ENCODE measurements at places on chromosomes 4 and X.

DNA sequence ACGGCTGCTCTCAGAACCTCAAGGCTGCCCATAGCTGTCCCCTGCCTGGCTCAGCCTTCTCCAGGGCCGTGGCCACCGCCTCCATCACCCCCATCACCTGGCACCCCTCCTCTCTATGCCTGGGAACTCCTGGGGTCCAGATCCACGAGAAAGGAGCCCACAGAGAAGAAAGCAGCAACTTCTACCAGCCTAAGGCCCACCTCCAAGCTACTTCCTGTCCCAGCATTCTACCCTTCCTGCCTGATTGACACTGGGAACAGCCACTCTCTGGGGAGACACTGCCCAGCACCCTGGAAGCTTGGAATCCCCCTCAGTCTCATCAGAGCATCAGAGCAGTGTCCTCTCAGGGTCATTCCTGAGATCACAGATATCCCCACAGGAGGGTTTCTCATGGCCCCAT, 36.9 kb upstream of the PROM1 start:
- DNase-seq = peak; percentile 5

DNA sequence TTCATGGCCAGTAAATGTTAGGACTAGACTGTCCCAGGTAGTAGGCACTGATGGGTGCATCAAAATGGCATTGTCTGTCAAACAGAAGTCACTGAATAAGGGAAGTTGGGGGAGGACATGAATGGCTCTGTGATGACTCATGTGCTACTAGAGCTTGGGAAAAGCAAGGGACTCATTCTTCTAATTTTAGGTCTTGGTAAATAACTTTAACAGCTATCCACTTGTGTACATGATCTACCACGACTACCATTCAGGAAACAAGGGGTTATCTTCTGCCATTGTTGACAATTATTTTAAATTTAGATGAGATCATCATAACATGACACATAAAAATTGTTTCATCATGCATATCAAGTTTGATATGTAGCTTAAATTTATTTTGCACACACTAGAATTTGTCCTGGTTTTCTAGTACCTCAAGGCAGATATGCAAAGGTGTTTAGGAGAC, 6.3 kb downstream of the AREG start:
- DNase-seq = no peak

DNA sequence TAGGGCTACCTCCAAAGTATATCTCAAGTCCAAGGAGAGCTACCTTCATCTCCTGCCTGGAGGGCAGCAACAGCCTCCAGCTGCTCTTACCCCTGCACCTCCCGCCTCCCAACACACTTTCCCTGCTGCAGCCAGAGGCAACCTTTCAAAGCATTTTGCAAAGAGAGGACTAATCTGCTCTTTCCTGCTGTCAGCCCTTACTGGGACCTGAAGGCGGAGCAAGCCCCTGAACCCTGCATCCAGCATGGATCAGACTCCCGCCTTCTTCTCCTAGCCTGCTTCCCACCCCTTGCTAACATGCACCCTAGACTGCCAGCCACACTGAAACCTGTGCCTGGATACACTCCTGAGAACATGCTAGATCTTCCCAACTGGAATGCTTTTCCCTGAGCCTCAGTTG, 37.7 kb upstream of the VMA21 start:
- DNase-seq = no peak

GRCh38 chrX:39850630-39851152, 247.1 kb downstream of the BCOR start:
- DNase-seq = no peak

DNA sequence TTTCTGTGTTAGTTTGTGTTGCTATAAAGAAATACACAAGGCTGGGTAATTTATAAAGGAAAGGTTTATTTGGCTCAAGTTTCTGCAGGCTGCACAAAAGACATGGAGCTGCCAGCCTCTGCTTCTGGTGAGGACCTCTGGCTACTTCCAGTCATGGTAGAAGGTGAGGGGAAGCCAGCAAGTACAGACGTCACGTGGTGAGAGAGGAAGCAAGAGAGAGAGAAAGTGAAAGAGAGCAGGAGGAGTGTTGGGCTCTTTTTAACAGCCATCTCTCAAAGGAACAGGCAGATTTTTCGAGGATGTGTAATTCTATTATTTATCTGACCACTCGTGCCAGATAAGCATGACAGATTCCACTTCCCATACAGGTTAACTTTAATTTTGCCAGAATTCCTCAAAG, 1199.1 kb downstream of the ADGRL3 start:
- no peak for DNase-seq

DNA sequence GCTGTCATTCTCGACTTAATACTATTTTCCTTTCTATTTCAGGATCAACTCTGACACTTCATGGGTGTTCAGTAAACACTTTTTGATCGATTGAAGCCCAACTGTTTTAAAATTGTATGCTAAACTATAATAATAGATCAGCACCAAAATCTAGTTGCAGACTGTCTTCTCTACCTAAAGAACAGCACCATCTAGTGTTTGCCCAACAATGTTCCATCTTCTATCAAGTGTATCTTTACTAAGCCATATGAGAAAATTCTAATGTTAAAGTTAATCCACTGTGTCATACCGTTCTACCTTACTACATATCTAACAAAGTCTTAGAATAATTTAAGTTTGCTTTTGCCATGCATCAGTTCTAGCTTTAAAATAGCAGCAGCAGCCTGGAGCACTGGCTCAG, 113.0 kb upstream of the PRDX4 start:
- DNase-seq = no peak

- DNase-seq = no peak
Measured at GRCh38 chr4:18405054-18405453, 383.5 kb upstream of the LCORL start.

- no peak for DNase-seq
Measured at GRCh38 chr4:6929812-6930464, 20.3 kb downstream of the TBC1D14 start.

DNA sequence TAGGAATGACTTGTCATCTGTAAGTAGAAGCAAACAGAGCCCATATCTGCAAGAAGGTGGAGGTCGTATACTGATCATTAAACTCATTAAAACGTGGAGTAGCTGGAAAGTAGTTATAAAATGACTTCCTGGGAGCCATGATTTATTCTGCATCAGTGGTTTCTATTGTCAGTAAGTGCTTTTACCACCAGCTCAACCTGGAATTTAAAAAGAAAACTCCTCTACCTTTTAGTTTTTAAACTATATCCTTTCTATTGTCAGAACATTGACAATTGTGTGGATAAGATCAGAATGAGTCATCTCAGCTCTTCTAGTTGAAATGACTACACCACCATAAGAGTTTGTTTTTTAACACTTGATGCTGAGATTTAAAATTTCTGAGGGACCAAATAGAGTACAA, 651.2 kb upstream of the GALNT7 start:
- DNase-seq = no peak

DNA sequence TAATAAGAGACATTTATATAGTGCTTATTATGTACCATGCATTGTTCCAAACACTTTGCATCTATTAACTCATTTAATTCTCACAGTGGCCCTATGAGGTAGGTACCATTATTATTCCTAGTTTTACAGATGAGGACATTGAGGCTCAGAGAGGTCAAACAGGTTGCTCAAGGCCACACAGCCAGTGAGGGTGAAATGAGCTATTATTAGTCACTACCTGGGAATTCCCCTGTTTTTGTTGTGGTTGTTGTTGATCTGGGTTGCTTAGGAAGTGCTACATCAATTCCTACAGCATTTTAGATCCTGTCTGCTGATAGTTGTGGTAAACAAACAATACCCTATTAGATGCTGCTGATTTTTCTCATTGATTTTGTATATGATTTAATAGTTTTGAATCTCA, 41.2 kb downstream of the APLN start:
- no peak for DNase-seq

DNA sequence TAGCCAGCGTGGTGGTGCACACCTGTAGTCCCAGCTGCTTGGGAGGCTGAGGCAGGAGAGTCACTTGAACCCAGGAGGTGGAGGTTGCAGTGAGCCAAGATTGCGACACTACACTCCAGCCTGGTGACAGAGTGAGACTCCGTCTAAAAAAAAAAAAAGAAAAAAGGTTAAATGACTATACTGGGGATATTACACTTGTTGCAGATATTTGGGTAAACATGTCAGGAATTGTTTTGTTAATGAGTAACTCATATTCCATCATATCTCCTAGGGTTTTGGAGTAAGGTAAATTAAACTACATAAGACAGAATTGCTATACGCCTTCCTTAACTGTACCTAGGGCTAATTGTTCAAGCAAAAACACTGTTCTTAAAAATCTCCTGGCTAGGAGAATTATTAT, 291.4 kb upstream of the IGFBP7 start:
- DNase-seq = no peak

DNA sequence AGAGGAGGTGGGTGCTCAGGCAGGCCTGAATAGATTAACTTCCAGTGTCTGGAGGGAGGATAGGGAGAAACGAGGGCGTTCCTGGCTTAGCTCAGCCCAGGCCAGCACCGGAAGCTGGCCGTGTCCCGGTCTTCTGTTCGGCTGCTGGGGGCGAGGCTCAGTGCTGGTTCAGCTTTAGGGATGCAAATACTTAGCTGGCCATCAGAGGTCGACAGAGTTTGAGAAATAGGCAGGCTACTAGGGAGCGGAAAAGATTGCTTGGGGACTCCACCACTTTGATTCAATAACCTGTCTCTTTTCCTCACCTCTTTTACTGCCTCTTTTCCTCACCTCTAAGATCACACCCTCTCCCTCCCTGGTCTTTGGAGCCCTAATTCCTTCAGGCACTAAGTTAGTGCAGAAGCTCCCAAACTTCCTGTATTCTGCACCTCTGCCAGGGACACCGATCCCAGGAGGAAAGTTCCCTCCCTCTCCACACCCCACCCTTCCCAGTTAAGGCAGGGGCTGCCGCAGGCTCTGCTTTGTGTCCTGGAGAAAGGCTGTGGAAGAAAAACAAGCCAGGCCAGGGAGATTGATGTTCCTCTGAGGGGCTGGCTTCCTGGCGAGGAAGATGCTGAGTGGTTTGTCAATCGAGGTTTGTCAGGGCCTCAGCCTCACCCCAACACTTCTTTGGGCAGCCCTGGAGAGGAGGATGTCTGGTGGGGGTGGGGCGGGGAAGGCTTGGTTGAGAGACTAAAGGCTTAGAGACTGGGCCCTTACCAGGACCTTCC, 6.0 kb upstream of the EFNB1 start:
- no peak for DNase-seq

- DNase-seq = no peak
Measured at GRCh38 chr4:98653890-98654867, 4.2 kb downstream of the TSPAN5 start.

DNA sequence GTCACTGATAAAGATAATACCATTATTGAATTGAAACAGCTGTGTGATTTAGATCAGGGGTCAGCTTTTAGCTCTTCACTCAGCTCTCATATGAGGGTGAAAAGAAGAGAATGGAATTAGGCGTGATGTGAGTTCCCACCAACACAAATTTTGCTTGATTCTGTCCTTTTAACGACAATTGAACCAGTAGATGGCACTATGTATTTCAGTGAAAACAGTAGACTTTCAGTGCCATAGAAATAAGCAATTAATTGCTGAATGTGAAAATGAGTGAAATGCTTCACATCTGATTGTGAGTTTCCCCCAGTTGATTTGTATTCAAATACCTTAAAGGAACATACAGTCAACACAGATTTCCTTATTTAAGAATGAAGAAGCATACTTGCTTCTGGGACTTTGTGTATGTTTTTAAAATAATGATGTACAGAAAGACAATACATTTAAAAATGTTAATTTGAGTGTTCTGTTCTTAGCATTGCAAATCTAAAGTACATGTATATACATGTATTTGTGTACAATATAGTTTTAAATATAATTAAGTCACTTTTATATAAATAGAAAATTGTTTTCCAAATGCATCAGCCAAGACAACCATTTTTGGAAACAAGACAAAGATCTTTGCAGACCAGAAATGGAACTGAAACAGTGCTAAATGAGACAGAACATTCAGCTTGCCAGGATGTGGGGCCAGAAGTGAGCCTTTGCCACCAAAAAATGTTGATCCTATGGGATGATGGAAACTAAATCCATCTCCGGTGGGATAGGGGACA, 178.8 kb downstream of the SNCA start:
- no peak for DNase-seq

DNA sequence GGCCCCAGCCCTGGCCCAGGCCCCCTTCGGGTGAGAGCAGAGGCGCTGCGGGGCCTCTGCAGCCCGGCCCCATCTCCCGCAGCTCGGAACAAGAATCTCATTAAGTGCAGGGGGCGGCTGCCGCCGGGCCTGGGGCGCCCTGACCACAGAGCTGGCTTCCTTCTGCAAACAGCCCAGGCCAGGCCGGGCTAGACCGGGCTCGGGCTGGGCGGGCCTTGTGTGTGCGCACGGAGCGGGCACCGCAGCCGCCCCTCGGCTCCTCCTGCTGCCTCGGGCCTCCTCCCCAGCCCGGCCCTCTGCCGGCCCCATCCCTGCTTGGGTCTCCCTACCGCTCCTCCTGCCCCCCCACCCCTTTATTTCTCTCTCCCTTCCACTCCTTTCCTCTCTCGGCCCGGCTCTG, 83.3 kb downstream of the EFNB1 start:
- no peak for DNase-seq

GRCh38 chr4:63901304-63901703, 507.9 kb downstream of the TECRL start:
- peak; percentile 9 for DNase-seq

DNA sequence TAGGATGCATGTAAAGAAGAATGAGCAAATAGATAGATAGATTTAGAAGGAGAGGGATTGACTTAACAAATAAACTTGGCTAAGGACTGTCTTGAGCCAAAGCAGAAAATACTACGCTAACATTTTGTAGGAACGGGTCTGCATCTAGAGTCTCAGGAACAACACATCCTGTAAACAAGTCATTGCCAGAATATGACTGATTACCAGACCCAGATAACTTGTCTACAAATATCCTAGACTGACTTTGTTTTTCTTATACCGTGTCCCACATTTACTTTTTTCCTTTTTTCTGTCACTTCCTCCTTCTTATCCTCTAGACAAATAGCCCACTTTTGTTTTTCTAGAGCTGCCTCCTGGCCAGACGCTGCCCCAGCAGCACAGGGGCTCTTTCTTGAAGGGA, 393.6 kb downstream of the PDGFC start:
- DNase-seq = no peak

DNA sequence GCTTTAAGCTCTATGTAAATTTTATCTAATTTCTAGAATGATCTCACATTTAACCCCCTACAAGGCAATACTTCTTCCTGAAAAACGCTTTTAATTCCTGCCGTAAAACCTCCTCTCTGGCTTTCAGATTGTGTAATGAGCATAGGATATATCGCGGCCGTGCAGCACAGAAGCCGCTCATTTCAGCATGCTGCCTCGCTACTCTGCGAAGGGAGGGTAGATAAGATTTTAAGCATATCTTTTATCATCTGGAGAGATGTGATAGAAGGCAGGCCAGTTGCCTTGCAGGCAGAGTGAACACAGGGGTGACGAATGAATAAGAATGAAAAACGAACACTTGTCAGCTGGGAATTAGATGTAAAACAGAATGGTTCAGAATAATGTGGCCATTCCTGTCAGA, 265.5 kb downstream of the UNC5C start:
- no peak for DNase-seq

GRCh38 chrX:68834371-68835103, 5.7 kb downstream of the EFNB1 start:
- DNase-seq = no peak

DNA sequence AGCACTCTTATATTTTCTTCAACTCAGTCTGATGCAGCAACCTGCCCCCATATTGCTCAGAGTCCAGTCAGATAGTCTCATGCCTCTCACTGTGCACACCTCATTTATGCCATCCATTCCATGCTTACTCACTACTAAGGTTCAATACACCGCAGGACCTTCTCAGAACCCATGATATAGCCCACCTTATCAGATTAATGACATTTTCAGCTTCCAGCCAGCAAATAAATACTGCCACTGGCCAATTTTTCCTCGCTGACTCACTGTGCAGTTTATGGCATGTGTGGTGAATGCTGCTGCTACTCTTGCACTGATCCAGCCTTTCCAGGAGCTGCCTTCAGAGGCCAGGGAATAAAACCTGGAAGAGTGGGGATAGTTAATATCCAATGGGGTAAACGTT, 380.6 kb upstream of the SPOCK3 start:
- no peak for DNase-seq

All from iPS DF 19.7 (cell line).